NCI-H748 treated with DMSO at 0.1 percent for 48 hours (cell line): ENCODE measurements at places on chromosomes 16 and 17.

DNA sequence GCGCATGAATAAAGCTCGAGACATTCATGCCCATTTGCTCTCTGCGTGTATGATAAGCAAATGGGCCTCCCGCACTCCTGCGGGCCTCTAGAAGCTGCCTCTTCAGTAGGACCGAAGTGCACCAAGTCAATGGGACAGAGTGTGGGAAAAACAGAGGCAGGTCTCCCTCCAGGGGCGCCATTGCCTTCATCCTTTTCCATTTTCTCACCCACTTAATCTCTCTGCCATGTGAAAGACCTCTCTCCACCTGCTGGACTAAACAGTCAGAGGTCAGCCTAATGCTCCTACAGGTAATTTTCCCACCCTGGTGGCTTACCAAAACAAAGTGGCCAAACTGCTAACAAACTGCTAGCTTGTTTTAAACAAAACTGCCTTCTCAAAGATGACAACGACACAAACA lies 210.9 kb downstream of the ZFHX3 start:
- no peak for DNase-seq

DNA sequence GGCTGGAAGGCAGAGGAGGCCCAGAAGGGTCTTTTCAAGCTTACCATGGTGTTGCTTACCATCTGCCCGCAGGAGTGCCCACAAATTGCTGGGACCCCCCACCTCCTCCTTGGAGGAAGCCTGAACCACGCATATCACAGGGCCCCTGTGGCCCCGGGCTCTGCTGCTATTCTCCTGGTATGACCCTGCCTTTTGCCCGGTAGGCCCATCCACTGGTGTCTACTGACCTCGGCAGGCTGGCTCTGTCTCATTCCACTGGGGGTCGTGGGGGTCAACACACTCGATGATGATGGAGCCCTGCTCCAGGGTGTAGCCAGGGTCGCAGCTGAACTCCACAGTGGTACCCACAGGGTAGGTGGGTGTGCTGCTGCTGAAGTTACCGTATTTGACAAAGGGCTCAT lies 8.2 kb upstream of the PHF12 start:
- no peak for DNase-seq

DNA sequence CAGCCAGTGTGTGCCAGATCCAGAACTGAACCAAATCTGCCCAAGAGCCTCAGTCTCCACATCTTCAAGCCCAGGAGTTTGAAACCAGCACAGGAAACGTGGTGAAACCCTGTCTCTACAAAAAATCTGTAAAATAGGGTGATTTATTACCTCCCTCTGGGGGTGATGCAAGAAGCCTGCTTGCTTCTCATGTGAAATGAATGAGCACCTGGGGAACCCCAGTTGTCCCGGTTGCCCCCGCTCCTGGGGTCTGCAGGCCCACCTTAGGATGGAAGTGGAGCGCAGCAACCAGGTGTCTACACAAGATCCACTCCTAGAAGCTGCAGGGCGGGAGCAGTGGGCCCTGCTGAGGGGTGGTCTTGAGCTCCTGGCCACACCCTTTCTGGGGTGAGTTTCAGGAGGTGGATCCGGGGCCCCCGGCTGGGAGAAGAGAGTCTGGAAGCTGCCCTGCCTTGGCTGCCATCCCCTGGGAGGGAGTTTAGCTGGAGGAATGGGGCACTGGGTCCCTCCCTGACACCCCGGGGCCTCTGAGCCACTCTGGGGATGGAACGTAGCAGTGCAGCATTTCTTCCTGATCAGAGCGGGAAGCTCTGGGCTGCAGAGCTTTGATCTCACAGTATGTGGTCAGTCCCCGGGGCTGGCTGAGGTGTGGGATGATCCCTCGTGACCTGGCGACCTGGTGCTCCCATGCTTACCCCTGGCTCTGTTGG lies 117.8 kb downstream of the RAB11FIP4 start:
- no peak for DNase-seq

GRCh38 chr16:60246086-60246485 lies 1512.0 kb upstream of the GOT2 start:
- no peak for DNase-seq

DNA sequence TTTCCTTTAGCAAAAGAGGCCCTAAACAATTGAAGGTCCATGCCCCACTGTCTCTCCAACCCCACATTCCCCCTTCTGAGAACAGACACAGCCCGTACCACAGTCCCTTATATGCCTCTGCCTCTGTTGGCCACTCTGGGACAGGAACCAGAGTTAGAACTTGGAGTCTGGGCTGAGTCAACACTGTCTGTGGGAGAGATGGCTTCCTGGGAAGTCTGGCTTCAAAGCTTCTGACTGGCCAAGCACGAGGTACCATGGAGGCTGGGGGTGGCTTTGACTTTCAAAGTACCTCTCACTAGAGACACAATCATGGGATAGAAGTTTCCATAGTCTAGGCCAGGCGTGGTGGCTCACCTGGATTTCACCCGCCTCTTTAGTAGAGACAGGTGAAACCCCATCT lies 14.9 kb upstream of the SPOP start:
- no peak for DNase-seq

DNA sequence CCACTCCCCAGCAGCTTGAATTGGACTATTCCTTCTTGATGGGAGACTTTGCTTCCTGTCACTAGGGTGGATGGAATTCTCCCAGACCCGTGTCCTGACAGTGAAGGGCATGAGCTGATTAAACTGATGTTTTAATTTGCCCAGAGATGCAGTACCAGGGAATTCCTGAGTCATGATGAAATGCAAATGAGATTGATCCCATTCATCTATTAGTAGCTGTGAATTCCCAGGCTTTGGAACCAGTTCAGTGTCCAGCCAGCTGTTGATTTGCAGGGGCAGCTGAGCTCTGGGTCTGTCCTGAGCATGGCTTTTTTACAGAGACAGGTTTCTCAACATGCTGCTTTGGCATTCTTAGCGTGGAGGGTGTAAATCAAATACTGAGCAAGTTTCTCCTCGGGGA lies 157.9 kb downstream of the PITPNC1 start:
- DNase-seq: no peak

- DNase-seq: no peak
Measured at GRCh38 chr17:39963829-39964228, 1.0 kb downstream of the GSDMA start.

- DNase-seq: peak; percentile 67
Measured at GRCh38 chr16:9665851-9666271, 516.4 kb downstream of the GRIN2A start.

DNA sequence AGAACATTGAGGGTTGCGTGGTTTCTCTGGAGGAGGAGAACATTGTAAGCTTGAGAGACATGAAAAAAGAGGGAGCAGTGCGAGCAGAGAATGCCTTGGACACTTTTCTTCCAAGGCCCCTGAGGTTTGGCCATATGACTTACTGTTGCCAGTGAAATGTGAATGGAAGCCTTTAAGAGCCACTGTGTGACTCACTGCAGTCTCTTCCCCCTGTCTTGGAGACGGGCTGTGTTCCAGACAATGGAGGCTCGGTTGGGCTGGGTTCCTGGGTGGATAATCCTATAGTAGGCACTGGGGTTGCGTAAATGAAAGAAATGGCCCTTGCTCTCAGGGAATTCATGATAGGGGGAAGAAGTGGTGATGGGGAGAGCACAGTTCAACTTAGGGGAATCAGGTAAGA lies 75.5 kb downstream of the SHISA9 start:
- DNase-seq: no peak

- DNase-seq: no peak
Measured at GRCh38 chr17:69729944-69730343, 315.4 kb downstream of the MAP2K6 start.

GRCh38 chr16:63578791-63579190 lies 1542.6 kb upstream of the CDH8 start:
- no peak for DNase-seq
